ENCODE measurements at places on chromosomes 6 and 20.
A peak's percentile ranks its signal among the peaks of the same experiment; 100 is the strongest.

GRCh38 chr6:151962246-151962846 lies 154.9 kb downstream of the ESR1 start:
- DNase-seq = no peak

DNA sequence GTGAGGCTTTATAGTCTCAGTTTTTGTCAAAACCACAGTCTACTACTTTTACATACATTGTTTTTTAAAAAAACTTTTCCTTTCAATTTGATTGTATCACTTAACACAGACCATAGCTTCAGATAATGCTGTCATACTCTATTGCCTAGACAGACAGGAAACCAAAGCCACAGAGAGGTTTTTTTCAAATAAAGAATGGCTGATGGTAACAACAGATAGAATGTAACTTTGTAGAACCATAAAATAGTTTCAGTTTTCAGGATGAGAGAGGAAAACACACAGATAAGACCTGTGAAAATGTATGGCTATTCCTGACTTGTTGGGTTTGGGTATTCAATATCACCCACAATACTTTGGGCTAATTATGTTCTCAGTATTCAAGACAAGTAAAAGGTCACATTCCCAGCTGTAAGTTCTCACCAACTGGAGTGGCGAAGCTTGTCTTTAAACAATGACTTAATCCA lies 94.0 kb downstream of the ADGRG6 start:
- DNase-seq = no peak

DNA sequence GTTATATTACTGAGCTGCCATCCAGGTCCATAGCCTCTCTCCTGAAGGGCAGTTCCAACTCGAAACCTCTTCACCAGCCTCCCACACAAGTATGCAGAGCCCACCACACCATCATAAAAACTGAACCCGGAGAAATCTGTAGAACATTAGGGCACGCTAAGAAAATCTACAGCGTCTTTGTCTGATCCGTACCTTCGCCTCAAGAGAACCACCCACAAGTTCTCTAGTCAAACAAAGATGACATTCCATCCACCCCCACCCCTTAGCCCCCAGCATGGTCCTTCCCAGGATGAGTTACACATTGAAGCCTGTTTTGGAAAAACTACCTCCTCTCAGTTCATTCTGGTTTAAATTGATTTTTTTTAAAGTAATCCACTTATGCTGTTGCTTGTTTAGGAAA lies 219.7 kb downstream of the ZMYND8 start:
- DNase-seq = no peak

- DNase-seq = no peak
These were observed 100.1 kb upstream of the PRDM1 start for GRCh38 chr6:105985816-105986632.

DNA sequence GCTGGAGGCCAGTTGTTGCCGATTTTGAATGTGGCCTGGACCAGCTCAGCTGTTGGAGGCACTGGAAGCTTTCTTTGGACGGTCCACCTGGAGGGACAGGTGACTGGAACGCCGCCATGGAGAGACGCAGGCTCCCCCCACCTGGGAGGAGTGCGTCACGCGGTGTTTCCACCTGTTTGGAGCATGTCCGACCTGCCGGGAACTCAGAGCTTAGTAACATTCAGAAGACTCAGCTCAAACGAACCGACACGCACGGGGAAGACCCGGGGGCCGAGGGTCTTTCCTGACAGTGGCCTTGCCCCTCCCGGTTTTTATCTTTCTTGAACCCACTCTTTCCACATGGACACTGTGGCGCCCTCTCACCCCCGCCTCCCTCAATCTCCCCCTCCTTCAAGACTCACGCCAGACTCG lies 141.6 kb downstream of the SMOC2 start:
- DNase-seq = no peak

DNA sequence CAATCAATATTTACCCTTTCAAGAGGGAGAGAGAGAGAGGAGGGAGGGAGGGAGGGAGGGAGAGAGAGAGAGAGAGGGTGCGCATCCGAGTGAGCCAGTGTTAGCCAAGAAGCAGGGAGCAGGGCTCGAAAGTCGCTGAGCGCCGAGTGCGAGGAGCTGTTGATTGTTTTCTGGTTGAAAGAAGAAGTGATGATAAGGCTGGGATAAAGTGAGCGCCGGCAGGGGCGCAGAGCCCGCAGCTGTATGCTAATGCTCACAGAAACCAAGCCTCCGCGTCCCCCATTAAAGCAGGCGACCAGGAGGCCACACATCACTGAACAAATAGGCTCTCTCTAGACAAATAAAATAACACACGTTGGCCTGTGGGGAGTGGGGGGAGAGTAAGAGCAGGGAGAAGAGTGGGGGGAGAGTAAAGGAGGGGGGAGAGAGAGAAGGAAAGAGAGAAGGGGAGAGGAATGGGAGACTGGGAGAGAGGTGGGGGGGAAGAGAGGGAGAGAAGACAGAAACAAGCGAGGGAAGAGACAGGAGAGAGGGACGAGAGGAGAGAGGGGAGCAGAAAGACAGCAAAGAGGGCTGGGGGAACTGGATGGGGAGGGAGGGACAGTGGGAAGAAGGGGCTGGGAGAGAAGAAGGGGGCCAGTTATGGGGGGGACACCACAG lies 5.0 kb upstream of the INSM1 start:
- DNase-seq = no peak

DNA sequence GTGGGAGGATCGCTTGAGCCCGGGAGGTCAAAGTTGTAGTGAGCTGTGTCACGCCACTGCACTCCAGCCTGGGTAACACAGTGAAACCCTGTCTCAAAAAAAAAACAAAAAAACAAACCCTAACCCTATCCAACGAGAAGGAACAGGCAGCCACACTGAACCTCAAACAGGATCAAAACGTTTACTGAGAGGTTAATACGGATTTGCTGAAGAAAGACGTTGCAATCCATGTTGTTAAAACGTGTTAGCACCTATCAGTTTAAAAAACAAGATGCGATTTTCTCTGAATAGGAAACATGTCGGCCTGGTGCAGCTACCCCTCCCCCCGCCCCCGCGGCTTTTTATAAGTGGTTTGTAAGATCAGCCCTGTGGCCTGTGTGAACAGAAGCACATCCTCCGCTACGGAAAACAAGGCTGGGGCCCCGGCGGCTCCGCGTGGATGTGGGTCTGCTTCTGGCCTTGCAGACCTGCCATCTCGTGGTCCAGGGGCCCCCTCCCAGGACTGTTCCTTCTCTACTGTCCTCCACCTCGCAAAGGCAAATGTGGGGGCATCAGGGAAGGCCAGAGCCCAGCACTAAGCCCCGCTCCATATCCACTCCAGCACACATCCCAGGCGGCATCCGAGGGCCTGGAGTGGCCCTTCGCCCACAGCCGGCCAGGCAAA lies 11.4 kb downstream of the SLC2A4RG start:
- DNase-seq = peak; percentile 84

GRCh38 chr6:169574420-169574819 lies 127.4 kb downstream of the WDR27 start:
- no peak for DNase-seq

GRCh38 chr20:52649727-52650126 lies 322.4 kb upstream of the TSHZ2 start:
- DNase-seq = no peak

GRCh38 chr20:45358282-45359068 lies 4.5 kb upstream of the SYS1 start:
- DNase-seq = no peak

- peak; percentile 80 for DNase-seq
These were observed 117.0 kb downstream of the ERMARD start for GRCh38 chr6:169868458-169868857.
